Testis (tissue), 5 donors: ENCODE measurements at places on chromosomes 6 and 20. TPM values are rescaled to one million over a fixed set of nuclear protein-coding genes. Genes with fewer than 3 reads are reported as not detected.

GRCh38 chr6:168884050-168884645, 369.5 kb downstream of the THBS2 start:
- H3K27me3 ChIP-seq: no peaks in the 10 kb centered on the region
- H3K4me1 ChIP-seq: peaks cover 3% of the 10 kb centered on the region
- H3K27ac ChIP-seq: no peak overlapping the region
- DNase-seq: no peak

GRCh38 chr20:46552460-46553420, 2.3 kb upstream of the OCSTAMP start:
- peaks cover under 1% of the 10 kb centered on the region for H3K4me1 ChIP-seq
- no peak overlapping the region for H3K27ac ChIP-seq
- H3K27me3 ChIP-seq: no peaks in the 10 kb centered on the region
- no peak for DNase-seq
- no peaks in the 10 kb centered on the region for H3K36me3 ChIP-seq
- no peak overlapping the region for H3K4me3 ChIP-seq

DNA sequence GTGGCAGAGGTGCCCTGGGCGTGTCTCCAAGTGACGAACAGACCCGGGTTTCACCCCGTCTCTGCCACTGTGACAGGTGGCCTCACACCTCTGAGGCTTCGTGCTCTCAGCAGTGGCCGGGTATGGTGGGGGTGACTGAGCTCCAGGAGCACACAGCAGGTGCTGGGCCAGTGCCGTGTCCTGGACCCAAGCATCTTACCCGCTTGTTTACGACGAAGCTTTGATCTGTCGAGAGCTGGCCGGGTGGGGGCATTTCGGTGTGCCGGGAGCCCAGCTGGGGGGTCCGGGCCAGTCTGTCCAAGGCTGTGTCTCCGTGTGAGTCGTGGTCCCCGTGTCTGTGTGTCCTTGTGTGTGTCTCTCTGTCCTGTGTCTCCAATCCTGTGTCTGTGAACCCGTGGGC, 7.1 kb upstream of the LKAAEAR1 start:
- no peaks in the 10 kb centered on the region for H3K4me1 ChIP-seq
- no peak overlapping the region for H3K27ac ChIP-seq
- DNase-seq: no peak
- no peaks in the 10 kb centered on the region for H3K27me3 ChIP-seq

DNA sequence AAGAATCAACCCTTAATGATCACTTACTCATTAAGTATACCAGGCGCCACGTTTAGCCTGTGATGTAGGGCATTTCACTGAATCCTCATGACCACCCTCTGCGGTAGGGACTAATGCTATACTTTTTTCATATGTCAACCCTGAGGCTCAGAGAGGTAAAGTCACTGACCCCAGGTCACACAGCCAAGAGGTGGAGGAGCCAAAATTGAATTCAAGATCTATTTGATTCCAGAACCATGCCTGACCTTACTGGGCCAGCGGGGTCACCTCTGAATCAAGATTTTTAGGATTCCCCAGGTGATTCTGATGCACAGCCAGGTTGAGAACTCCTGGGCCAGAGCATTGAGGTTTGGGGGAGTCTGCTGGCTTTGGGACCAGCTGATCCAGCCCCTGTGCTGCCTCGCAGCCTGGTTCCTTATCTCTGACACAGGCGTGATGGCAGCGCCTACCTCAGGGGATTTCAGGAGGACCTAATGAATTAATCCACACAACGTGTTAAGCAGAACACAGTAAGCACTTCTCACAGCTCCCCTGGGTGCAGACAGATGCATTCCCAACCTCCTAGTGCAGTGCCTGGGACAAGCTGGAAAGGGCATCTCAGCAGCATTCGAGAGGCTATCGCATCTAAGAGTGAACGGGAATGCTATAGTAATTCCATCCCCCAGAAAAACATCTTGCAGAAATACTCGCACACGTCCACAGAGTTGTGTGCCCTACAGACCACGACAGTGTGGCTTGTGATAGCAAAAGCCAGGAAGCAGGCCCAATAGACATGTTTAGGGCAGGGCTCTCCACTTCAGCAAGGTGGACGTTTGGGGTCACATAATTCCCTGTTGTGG, 101.4 kb upstream of the PTPN1 start:
- peak overlapping the region; percentile 68 for H3K27ac ChIP-seq
- no peaks in the 10 kb centered on the region for H3K36me3 ChIP-seq
- no peaks in the 10 kb centered on the region for H3K27me3 ChIP-seq
- H3K4me3 ChIP-seq: no peak overlapping the region
- peaks cover 9% of the 10 kb centered on the region for H3K4me1 ChIP-seq
- no peak for DNase-seq

- no peak overlapping the region for H3K4me3 ChIP-seq
- no peaks in the 10 kb centered on the region for H3K36me3 ChIP-seq
- no peak overlapping the region for H3K27ac ChIP-seq
- no peak for DNase-seq
Measured at GRCh38 chr6:120935016-120935415, 399.3 kb downstream of the TBC1D32 start.

DNA sequence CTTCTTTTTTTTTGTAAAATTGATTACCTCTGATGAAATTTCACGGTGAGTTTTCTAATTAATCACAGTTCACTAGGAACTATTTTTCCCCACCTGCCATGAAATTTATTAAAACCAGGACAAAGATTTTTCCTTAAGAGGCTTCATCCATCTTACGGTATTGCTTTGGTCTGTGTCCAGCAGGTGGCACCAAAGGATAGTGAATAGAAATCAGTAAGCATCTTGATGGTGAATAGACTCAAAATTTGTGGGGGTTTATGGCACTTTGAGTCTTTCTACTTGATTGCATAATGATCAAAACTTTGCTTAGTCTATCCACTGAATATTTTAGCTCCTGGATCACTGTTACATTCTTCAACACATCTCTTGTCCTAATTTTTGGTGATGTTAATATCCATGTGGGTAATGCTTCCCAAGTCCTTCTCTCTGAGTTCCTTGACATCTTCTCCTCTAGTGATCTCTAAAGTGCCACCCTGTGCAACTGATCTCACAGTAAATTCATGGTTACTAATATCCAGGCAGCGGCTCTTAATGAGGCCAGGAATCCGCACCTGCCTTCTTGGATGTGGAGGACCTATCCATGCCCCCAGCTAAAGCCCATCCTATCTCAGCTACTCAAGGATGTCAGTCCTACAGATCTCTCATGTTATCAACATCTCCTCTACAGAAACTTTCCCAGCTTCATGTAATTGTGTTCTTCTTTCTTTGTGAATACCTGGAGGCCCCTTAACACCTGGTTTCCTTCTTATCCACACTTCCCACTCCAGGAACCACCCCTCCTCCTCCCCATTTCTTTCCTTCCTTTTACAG, 54.5 kb downstream of the STMND1 start:
- H3K36me3 ChIP-seq: no peaks in the 10 kb centered on the region
- peak; percentile 88 for DNase-seq
- no peak overlapping the region for H3K27ac ChIP-seq

DNA sequence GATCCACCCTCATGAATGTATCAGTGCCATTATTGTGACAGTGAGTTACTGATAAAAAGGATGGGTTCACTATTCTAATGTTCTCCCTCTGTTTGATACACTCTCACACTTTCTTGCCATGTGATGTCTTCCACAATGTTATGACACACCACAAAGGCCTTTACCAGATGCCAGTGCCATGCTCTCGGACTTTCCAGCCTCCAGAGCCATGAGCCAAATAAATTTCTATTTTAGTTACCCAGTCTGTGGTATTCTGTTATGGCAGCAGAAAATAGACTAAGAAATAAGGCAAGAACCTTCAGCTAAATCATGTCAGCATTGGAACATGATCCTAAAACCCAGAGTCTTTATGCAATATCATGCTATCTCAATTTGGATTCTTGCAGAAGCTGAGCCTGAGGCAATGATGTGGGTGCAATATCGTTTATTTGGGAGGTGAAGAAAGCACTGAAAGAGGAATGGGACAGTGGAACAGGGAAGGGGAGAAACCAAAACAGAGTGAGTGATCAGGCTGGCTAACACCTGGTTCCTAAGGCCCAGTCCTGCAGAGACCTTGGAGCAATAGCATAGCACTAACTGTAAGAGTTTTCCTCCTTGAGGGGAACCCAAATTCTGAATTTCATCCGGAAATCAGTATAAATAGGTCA, 130.4 kb upstream of the LRFN2 start:
- no peak overlapping the region for H3K4me3 ChIP-seq
- DNase-seq: no peak
- H3K4me1 ChIP-seq: no peaks in the 10 kb centered on the region
- H3K27me3 ChIP-seq: no peaks in the 10 kb centered on the region

DNA sequence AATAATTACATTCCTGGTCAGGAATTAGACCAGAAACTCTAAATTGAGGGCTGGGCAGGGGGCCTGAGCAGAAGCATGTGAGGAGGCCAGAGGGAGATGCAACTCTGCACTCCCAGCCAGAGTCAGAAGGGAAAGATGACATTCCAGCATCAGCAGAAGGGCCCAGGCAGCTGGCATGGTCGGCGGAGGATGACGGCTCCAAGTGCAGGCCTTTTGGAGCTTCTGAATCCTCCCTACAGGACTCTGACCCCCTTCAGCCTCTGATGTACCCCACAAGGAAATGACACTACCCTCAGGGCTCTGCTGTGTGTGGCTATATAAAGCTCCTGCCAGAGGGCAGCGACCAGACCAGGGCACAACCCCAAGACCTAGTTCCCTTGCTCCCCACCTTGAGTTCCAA, 1.9 kb downstream of the LRFN2 start:
- peaks cover 7% of the 10 kb centered on the region for H3K4me1 ChIP-seq
- no peak for DNase-seq
- no peak overlapping the region for H3K27ac ChIP-seq
- H3K27me3 ChIP-seq: no peaks in the 10 kb centered on the region
- H3K36me3 ChIP-seq: no peaks in the 10 kb centered on the region
- H3K4me3 ChIP-seq: no peak overlapping the region

DNA sequence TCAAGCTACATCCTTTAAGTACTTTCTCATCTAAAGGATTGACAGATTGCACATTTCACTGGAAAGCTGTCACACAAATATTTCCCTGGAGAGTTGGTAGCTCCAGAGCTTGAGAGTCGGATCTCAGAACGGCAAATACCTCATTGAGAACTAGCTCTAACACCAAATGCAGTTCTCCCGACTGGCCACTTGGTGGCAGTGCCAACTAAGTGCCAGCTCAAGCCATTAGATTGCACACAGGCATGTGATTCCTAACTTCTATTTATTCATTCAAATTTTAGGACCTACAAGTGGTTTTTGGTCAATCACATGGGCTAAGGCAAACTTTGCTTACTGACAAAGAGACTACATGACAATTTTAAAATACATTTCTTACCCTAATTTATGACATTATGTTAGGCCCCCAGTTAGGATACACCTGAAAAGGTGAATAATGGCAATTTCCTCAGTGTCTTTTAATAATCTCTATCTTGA, 7.9 kb upstream of the MCHR2 start:
- H3K36me3 ChIP-seq: no peaks in the 10 kb centered on the region
- no peaks in the 10 kb centered on the region for H3K27me3 ChIP-seq

- no peaks in the 10 kb centered on the region for H3K4me1 ChIP-seq
- no peak overlapping the region for H3K4me3 ChIP-seq
- H3K27me3 ChIP-seq: no peaks in the 10 kb centered on the region
Measured at GRCh38 chr6:47252633-47253032, 57.1 kb downstream of the TNFRSF21 start.

- no peak overlapping the region for H3K27ac ChIP-seq
- DNase-seq: peak; percentile 76
- no peaks in the 10 kb centered on the region for H3K27me3 ChIP-seq
- no peak overlapping the region for H3K4me3 ChIP-seq
Measured at GRCh38 chr6:116316772-116317467, 37.2 kb upstream of the TSPYL1 start.

GRCh38 chr6:5172041-5172653, 87.0 kb downstream of the PPP1R3G start:
- no peak overlapping the region for H3K4me3 ChIP-seq
- no peak for DNase-seq
- H3K4me1 ChIP-seq: no peaks in the 10 kb centered on the region
- no peak overlapping the region for H3K27ac ChIP-seq
- H3K27me3 ChIP-seq: no peaks in the 10 kb centered on the region

DNA sequence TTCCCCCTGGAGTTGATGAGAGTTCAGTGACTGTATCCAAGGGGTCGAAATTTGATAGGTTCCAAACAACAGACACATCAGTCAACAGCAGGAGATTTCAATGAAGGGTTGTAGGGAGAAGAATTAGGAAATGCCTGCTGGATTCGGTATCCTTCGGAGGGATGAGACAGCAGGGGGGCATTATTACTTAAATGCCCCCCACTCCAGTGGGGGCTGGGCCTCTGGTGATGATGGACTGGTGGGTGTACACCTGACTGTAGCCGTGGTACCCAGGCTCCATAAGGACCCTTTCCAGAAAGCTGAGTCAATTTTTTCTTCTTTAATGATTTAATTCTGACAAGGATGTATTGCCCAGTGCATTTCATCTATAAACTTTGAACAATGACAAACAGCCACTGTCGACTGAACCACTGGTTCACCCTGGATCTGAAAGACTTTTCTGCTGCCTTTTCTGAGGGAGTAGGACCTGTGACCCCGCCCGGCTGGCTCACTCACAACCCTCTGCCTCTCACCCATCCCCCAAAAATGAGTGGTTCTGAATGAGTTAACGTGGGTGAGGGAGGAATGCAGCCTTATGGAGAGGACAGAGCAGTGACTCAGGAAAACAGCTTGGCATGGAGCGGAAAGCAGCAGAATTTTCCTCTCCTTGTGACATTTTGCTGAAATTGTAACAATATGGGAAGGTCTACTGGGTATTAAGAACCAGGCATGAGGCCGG, 41.0 kb downstream of the ZMYND8 start:
- H3K27ac ChIP-seq: peak overlapping the region; percentile 94
- no peak overlapping the region for H3K4me3 ChIP-seq
- DNase-seq: no peak
- H3K27me3 ChIP-seq: no peaks in the 10 kb centered on the region
- peaks cover 60% of the 10 kb centered on the region for H3K4me1 ChIP-seq

DNA sequence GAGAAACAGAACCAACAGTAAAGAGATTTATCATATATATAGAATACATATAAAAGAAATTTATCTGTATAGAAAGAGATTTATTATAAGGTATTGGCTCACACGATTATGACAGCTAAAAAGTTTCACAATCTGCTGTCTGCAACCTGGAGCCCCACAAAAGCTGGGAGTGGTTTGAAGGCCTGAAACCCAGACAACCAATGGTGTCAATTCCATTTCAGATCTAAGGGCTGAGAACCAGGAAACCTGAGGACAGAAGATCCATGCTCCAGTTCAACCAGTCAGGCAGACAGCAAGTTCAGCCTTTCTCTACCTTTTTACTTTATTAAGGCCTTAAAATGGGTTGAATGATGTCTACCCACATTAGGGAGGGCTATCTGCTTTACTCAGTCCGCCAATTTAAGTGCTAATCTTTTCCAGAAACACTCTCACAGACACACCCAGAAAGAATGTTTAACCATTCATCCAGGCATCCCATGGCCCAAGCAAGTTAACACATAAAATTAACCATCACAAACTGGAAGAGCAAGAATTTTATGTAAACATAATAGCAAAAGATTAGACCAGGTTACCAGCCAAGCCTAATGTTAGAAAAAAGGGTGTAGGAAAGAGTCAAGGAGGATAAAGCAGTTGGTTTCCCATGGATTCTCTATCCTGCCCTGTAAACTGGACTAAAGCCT, 170.9 kb downstream of the FUT9 start:
- no peaks in the 10 kb centered on the region for H3K4me1 ChIP-seq
- H3K27ac ChIP-seq: no peak overlapping the region
- DNase-seq: no peak
- H3K4me3 ChIP-seq: no peak overlapping the region
- H3K27me3 ChIP-seq: no peaks in the 10 kb centered on the region
- H3K36me3 ChIP-seq: no peaks in the 10 kb centered on the region

ZNFX1 gene
- 37.2 TPM for total RNA-seq

DEFB118 gene
- not detected for total RNA-seq
